ENCODE measurements at places on chromosomes 1 and 21. TPM values are rescaled to one million over a fixed set of nuclear protein-coding genes. Genes with fewer than 3 reads are reported as not detected.

DNA sequence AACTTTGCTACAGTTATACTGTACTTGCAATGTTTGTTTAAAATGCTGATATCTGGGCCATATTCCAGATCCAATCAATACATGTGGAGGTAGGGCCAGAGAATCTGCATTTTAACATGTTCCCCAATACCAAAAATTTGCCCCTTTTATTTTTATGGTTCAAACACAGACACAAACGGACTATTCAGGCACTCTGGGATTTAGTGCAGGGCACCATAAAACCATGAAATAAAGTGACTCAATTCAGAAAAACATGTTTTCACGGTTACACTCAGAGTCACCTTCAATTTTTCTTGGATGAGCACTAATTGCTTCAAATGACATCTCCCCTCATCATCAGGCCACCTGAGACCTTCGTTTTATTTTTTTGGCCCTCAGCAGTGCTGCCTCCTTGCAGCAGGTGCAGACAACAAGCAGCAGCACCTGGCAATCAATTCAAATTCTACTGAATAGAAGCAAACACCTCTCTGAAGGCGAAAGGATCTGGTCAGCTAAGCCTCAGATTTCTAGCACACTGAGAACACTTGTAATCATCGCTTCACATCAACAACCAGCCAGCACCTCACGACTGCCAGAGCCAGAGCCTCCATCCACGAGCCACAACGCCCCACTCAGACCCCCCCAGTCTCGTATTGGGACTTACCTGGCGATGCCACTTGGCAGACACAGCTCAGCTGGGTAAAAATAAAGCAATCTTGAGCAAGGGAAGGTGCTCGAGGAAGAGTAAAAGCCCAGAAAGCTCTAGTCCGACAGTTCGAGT is 1.1 kb downstream of the ERO1B start:
- H3K27me3 ChIP-seq: no peaks in the 10 kb centered on the region
- H3K27ac ChIP-seq: peak overlapping the region; percentile 15
- DNase-seq: peak; percentile 48
- peak overlapping the region; percentile 98 for H3K4me3 ChIP-seq
- H3K4me1 ChIP-seq: peaks cover 55% of the 10 kb centered on the region

DNA sequence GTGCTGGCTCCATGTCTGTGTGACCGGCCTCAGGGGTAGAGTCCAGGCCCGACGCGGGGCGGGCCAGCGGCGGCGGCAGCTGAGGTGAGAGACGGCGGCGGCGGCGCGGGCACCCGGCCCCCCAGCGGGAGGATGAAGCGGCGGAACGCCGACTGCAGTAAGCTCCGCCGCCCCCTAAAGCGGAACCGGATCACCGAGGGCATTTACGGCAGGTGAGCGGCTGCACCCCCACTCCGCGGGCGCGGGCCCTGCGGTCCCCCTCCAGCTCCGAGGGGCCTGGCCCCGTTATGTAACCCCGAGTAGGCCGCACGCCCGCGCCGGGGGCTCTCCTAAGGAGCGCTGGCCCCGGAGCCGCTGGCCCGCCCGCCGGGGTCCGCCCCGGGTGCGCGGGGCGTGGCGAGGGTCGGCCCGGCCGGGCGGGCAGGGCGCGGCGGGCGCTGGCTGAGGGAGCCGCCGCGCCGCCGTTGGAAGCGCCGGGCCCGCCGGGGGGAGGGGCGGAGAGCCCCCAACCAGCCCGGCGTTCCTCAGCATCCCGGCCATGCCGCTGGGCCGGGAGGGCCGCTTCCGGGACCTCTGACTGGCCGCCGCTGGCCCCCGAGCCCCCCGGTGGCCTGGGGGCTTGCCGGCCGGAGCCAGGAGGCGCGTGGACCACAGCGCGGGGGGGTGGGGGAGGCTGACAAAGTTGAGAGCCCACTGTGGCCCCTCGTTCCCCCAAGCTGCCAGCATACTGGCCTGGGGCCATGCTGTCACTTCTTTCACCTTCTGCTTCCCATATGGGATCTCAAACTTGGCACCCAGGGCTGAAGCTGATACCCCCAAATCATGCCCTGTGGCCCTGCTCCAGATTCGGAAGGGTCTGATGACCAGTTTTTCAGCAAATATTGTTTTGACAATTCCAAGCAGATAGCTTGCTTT is 527 bp downstream of the MACO1 start:
- H3K27me3 ChIP-seq: no peaks in the 10 kb centered on the region
- no peaks in the 10 kb centered on the region for H3K36me3 ChIP-seq
- no peak for DNase-seq
- H3K27ac ChIP-seq: peak overlapping the region; percentile 91
- peak overlapping the region; percentile 97 for H3K4me3 ChIP-seq

The TMEM125 gene
- not detected for total RNA-seq

GRCh38 chr1:93614986-93615581 is 66.6 kb downstream of the BCAR3 start:
- peaks cover 13% of the 10 kb centered on the region for H3K4me1 ChIP-seq
- peak; percentile 22 for DNase-seq
- no peaks in the 10 kb centered on the region for H3K27me3 ChIP-seq
- H3K4me3 ChIP-seq: no peak overlapping the region
- no peaks in the 10 kb centered on the region for H3K36me3 ChIP-seq
- H3K27ac ChIP-seq: no peak overlapping the region

GRCh38 chr1:6961905-6962477 is 176.7 kb downstream of the CAMTA1 start:
- H3K27me3 ChIP-seq: no peaks in the 10 kb centered on the region
- no peak for DNase-seq
- no peak overlapping the region for H3K27ac ChIP-seq
- peaks cover 20% of the 10 kb centered on the region for H3K4me1 ChIP-seq
- H3K36me3 ChIP-seq: no peaks in the 10 kb centered on the region

The LCE3E gene
- not detected for total RNA-seq

DNA sequence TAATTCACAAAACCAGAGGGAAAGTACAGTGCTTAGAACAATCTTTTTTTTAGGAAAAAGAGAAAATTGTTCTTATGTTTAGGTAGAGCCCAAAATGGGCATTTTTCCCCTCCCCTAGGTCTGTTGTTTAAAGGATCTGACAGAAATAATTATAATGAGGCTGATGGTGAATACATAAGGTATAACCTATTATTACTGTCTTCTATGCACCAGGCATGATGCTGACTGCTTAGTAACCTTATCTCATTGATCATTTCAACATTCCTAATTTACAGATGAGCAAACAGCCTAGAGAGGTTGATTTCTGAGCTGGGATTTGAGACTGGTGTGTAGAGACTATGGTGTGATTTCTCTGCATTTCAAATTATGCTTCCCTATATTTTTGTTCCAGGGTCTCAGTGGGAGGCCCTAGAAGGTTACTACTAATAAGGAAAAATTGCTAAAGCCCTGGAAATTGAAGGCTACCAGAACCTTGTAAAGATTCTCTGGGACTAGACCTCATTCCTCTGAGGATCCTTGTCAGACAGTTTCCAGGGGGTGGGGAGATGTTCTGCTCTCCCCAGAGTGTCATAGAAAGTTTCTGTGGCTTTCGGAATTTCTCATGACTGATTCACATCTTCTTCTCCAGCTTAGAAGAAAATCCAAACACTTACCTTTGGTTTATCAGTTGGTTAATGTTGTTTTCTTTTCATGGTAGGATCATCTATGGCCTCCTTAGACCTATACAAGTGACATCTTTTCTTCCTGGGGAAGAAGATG is 44.9 kb downstream of the ROR1 start:
- DNase-seq: no peak
- no peak overlapping the region for H3K4me3 ChIP-seq
- no peak overlapping the region for H3K27ac ChIP-seq
- H3K36me3 ChIP-seq: peaks cover 8% of the 10 kb centered on the region
- H3K27me3 ChIP-seq: peaks cover 5% of the 10 kb centered on the region
- no peaks in the 10 kb centered on the region for H3K4me1 ChIP-seq

GRCh38 chr1:94737124-94737998 is 82.8 kb upstream of the SLC44A3 start:
- no peak overlapping the region for H3K4me3 ChIP-seq
- no peak overlapping the region for H3K27ac ChIP-seq
- no peaks in the 10 kb centered on the region for H3K36me3 ChIP-seq
- peaks cover 3% of the 10 kb centered on the region for H3K27me3 ChIP-seq
- no peaks in the 10 kb centered on the region for H3K4me1 ChIP-seq
